ENCODE measurements at places on chromosomes 5 and 9.

- no peak for DNase-seq
Observed at GRCh38 chr5:40485021-40485998, 194.4 kb upstream of the PTGER4 start.

- no peak for DNase-seq
Observed at GRCh38 chr5:164614707-164615106, 1109.3 kb downstream of the MAT2B start.

GRCh38 chr9:96612105-96612965 lies 7.3 kb downstream of the CDC14B start:
- no peak for DNase-seq

- no peak for DNase-seq
Observed at GRCh38 chr9:22976454-22976853, 529.8 kb downstream of the DMRTA1 start.

DNA sequence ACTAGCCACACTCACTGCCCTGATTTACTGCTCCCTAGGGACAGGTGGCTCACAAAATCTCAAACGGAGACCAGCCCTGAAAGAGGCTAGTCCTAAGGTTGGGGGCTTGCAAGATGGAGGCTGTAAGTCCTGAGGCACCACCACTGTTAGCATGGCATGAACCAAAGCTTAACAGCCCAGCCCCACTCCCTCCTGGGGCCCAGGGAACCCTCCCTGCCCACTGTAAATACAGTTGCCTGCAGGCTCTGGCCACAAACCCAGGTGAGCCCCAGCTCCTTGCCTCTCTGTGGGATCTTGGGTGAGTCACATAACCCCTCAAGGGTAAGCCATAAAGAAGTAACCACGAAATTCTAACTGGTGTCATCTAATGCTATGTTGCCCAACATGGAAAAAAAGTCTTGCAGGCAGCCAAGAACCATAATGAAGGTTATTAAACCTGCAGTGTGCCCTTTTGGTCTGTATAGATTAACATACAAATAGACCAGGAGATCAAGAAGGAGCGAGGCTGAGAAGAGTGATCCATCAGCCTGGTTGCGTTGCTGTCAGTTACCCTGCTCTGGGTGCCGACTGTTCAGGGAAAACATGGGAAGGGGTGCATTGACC lies 1.7 kb upstream of the POMT1 start:
- peak; percentile 39 for DNase-seq

- DNase-seq: no peak
Observed at GRCh38 chr9:91817493-91818224, 132.4 kb downstream of the ROR2 start.

DNA sequence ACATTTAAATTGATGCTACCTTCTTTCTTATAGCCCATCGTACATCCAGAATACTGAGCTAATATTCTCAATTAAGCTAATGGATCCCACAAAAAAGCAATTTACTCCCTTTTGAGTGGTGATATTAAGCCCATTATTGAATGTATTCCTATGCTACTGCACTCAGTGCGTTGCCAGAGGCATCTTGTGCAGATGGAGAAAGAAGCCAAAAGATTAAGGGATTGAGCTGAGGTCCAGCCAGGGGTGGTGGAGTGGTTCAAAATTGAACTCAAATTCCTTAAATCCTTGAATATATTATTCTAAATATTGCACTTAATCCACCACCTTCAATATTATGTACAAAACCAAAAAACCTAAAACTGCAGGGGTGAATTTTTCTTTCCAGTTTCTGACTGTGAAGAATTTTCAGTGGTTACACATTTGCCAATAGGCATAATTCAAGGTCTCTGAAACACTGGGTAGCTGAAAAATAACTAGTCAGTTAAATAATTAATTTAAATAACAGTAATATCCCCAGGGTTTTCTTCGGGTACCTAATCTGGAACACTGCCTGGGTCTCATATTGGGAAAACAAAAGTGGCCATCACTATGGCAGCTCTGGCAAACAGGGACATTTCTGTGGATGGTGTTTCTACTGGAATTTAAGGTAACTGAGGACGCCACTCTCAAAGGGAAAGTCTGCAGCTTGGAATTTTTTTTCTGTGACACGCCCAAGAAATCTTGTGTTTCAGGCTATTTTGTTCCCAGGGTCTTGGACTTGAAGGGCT lies 6.2 kb upstream of the LIFR start:
- no peak for DNase-seq

GRCh38 chr9:109588415-109588814 lies 90.3 kb upstream of the PTPN3 start:
- no peak for DNase-seq

GRCh38 chr5:56070851-56071465 lies 76.2 kb upstream of the IL6ST start:
- DNase-seq: no peak

- no peak for DNase-seq
Observed at GRCh38 chr9:124828489-124829333, 24.5 kb upstream of the WDR38 start.

DNA sequence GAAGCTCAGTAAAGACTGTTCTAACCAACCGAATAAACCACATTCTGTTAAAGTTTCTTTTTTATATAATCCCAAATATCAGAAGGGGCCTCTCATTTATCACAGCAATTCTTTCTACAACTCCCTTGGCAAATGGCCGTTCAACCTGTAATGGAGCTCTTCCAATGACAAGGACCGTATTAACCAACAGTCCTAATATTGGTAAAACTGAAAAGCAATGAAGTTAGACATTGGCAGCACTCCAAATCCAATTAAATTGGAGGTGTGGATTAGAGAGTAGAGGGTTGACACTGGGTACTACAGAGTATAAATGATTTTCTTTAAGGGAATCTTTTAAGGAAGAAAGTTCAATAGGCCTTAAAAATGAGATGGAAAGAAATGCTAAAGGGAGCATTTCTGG lies 842 bp downstream of the TMED7 start:
- no peak for DNase-seq

- no peak for DNase-seq
Observed at GRCh38 chr5:167553511-167553910, 737.9 kb upstream of the WWC1 start.

Data from activated CD8-positive, alpha-beta memory T cell treated with anti-CD3 and anti-CD28 coated beads for 4 hours (primary cell).